ENCODE measurements at places on chromosomes 4 and X.

DNA sequence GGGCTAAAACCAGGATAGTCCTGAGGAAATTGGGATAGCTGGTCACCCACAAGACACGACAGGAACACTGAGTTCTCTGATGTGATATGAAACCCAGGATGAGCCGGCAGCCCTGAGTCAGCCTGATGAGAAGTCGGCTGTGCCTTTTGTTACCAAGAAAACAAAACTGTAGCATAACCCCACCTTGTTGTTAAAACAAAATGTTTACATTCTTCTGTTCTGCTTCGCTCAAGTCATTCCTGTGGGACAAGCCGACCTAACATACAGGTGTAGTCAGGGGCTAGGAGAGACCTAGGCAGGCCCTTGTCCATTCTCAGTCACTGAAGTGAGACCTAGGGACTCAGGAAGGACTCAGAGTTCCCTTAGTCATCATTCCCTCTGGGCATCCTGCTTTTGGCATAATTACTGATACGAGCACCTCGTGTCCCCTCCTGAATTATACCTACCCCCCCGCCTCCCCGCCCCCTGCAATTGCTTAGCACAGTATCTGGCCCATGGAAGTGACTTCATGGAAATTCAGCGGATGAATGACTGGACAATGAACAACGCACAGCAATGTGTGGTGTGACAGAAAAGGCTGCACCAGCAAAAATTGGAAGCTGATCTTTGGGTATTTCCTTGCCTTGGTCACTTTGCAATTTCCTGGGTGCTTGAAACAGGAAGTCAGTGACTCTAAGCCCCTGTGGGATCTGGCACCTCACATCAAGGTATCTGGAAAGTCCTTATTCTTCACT is 31.9 kb upstream of the TLR2 start:
- no peak for DNase-seq

DNA sequence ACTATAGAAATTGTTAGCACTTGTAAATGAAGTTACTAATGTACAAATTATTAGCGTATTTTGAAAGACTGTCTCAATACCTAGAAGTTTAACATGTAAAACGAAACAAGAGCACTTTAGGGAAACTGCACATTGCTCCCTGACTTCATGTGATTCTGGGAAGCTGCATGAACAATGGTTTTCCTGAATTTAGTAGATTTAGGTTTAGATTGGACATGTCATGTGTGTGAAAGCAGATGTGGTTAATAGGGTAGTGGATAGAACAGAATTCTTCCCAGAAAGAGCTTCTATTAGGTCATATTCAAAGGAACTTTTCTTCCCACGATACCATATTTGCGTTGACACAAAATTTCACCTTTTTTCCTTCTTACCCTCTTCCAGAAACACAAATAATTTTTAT is 14.9 kb upstream of the CXCL8 start:
- DNase-seq = no peak

- peak; percentile 51 for DNase-seq
Measured at GRCh38 chrX:23742174-23742696, 841 bp downstream of the ACOT9 start.

- no peak for DNase-seq
Measured at GRCh38 chr4:142697320-142697719, 148.8 kb downstream of the INPP4B start.

DNA sequence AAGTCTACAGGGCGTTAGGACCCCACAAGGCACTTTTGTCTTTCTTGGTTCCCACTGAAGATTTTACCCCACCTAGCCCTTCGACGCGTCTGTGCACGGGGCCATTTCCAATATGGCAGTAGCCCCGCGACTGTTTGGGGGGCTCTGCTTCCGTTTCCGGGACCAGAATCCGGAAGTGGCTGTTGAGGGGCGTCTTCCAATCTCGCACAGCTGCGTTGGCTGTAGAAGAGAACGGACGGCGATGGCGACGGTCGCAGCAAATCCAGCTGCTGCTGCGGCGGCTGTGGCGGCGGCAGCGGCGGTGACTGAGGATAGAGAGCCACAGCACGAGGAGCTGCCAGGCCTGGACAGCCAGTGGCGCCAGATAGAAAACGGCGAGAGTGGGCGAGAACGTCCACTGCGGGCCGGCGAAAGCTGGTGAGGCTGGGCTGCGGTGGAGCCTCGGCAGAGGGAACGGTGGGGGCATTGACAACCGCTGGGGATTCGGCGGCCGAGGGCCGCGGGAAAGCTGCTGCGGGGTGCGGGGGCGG is at the start of gene USP11:
Gene USP11, plus strand, starts transcription at position 207 of the 530 bp plus-strand sequence. Its CDS starts 35 bp downstream, at position 242.
- DNase-seq = peak; percentile 78

DNA sequence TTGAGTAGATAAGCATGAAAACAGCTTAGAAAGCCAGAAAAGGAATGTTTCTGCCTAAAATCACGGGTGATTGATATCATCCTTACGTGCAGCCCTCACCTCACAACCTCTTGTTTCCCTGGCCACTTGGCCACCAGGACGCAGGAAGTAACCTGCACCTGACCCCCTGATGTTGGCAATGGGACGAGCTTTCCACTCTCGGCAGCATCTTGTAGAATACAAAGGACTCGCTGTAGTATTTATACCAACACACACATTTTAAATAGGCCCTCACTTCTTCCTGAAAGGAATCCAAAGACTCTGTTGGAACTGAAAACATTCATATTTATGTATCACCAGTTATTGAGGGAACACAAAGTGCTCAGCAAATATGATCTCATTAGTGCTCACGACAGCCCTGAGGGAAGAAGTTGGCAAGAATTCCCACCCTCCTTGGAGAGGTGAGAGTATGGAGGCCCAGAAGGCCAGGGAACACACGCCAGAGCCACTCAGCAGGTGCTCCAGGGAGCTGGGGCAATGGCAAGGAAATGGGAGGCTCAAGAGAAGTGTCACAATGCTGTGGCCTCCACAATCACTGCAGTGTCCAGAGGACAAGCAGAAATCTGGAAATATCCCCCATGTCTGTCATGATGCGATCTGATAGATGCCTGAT is 103.3 kb upstream of the KIT start:
- no peak for DNase-seq

- peak; percentile 72 for DNase-seq
Measured at GRCh38 chr4:20773144-20773997, 73.1 kb downstream of the PACRGL start.

- DNase-seq = peak; percentile 36
Measured at GRCh38 chrX:154800478-154801210, 4.6 kb downstream of the MPP1 start.

DNA sequence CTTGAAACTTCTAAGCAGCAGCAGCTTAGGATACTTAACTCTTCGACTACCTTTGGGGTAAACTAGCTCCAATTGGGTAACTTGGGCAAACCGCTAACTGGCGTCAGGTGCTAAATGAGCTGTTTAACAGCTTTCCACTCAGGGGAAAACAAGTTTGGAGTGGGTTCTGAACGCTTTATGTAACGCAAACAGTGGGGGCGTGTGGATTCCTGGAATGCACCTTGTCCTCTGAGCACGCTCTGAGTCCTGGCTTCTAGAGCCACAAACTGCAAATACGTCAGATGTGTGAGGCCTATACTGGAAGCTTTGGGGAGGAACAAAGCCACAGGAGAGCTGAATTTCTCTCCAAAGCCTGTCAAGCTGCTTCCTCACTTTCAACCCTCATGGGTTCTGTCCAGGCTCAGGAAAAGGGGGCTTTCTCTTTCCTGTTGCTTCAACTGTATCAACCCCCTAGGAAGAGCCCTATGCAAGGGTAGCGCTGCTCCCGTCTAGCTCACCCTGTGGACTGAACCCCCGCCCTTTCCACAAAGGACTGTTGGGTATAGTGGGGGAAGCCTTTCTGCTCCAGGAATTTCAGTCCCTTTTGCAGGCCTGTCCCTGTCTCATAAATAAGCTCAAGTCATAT is 4.5 kb upstream of the WDR1 start:
- DNase-seq = no peak

GRCh38 chr4:78753091-78753490 is 23.1 kb upstream of the BMP2K start:
- no peak for DNase-seq

GRCh38 chrX:11965436-11965835 is 172.8 kb upstream of the FRMPD4 start:
- DNase-seq = no peak

DNA sequence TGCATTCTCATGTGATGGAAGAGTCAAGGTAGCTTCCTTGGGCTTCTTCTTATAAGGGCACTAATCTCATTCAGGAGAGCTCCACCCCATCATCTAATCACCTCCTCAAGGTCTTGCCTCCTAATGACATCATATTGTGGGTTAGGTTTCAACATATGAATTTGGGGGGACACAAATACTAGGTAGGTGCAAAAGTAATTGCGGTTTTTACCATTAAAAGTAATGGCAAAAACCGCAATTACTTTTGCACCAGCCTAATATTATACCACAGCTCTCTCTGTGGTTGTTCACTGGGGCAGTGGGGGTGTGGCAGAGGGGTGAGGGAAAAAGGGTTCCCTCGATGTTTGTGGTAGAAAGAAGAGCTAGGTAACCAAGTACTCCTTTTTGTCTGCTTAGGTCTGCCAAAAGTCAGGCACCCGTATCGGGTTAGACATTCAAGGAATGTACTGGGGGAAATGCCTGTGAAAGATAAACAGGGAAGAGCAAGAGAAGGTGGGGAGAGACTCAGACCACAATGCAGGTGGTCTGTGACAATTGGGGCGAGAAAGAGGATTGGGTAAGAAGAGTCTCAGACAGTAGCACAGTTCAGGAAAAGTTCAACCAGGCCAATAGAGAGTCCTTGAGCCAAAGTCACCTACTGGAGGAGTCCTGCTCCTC is 78.9 kb upstream of the MTM1 start:
- DNase-seq = no peak

- no peak for DNase-seq
Measured at GRCh38 chr4:140807491-140808252, 51.5 kb upstream of the TBC1D9 start.

DNA sequence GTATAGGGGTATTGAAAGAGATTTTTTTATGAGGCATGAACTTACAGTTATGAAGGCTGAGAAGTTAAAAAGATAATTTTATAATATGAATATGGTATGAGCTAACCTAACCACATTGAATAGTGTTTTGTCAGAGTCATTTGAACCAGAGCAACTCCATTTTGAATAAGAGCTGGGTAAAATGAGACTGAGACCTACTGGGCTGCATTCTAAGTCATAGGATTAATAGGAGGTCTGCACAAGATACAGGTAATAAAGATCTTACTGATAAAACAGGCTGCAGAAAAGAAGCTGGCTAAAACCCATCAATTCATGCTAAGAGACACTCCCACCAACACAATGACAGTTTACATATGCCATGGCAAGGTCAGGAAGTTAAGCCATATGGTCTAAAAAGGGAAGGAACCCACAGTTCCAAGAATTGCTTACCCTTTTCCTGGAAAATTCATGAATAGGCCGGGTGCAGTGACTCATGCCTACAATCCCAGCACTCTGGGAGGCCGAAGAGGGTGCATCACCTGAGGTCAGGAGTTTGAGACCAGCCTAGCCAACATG is 209.2 kb downstream of the TECRL start:
- DNase-seq = peak; percentile 93

GRCh38 chr4:132180020-132180427 is 969.1 kb upstream of the PCDH10 start:
- DNase-seq = no peak
